ENCODE measurements at places on chromosomes 16 and 17.

DNA sequence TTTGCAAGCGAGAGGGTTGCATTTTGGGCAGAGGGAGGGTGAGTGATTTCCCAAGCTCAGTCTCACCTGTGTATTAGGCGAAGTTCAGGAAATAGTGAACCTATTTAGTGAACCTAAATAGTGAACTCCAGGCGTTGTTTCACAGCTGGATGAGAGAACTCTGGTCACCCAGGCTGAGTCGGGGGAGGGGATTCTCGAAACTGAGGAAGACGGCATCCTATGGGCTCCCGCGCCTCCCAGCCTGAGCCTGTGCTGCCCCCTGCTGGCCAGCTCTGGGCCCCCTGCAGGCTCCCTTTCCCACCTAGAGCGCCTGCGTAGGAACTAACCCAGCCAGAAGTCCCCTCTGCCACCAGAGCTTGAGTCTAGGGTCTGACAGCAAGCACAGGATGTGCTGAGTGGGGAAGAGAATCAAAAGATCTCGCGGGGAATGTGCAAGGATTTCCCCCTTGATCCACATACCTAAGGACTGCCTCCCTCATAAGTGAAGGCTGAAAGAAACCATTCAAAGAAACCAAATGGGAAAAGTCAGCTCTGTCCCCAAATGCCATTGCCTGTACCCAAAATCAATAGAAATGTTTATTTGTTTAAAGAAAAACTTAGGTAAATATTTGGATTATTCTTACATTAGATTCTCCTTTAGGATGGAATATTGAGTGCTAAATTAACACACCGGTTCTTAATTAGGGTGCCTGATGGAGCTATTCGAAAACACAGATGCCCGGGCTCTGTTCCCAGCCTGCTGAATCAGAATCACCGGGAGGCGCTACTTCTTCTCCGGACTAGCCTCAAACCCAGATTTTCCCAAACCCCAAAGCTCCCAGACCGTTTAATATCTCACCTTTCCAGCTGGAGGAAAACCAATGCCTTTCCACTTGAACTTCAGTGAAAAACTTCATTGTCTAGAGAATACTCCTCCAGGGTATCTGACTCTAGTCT, 14.8 kb upstream of the MARVELD3 start:
- peak; percentile 84 for DNase-seq

GRCh38 chr16:85256190-85256739, 144.0 kb upstream of the CIBAR2 start:
- DNase-seq, result no peak

DNA sequence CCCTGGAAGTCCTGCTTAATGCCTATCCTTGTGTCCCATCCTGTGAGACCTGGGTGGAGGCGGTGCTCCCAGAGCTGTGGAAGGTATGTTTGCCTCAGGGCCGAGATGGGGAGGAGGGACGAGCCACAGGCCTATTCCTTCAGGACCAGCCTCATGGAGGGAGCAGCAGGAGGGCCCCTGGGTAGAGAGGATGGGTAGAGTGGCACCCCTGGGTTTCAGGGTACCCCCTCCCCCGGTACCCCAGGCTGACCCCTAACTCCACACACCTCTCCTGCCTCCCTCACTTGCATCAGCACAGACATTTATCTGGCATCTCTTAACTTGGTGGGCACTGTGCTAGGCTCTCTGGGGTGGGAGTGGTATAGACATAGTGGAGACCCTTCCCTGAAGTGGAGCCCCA, 7.1 kb downstream of the ASB16 start:
- no peak for DNase-seq

GRCh38 chr16:2526135-2526534, 5.1 kb downstream of the CEMP1 start:
- DNase-seq, result no peak

DNA sequence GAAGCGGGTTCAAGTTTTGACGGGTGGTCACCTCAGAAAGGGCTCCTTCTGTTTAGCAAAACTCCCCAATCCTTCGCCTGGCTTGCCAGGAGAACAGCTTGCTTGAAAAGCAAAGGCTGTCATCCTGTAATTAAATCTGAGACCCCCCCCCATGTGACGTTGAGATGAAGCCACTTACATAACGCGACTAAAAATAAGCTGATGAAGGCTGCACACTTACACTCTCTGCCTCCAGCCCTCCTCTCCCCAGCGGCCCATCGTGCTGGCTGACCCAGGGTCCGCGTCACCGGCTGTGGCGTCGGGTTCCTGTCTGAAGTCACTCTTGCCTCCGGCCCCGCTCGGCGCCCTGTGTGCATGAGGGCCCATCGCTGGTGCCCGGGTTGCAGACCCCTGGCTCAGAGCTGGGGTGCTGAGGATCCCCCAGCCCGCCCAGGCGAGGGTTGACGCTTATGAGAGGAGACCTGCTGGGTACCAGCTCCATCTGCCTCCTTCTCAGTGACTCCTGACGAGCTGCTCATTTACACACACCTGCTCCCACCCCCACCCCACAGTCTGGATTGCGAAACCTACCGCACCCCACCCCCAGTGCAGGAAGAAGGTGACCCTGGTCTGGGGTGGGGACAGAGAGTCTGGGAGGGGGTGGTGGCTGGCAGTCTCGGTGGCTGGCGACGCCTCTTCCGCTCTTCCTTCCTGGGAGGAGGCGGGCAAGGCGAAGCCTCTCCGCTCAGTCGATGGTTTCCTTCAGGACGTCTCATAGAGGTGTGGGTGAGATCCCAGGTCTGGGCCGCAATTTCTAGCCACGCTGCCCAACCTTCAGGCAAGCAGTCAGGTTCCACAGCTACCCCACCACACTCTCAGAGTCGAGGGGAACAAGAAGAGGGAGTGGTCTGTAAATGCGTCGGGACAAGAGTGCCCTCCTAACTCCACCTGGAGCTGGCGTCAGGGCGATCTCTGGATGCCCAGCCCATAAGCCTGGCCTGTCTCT, 3.1 kb upstream of the BAIAP2 start:
- DNase-seq, result no peak

GRCh38 chr16:14043278-14043677, 27.8 kb upstream of the MRTFB start:
- DNase-seq, result peak; percentile 19

DNA sequence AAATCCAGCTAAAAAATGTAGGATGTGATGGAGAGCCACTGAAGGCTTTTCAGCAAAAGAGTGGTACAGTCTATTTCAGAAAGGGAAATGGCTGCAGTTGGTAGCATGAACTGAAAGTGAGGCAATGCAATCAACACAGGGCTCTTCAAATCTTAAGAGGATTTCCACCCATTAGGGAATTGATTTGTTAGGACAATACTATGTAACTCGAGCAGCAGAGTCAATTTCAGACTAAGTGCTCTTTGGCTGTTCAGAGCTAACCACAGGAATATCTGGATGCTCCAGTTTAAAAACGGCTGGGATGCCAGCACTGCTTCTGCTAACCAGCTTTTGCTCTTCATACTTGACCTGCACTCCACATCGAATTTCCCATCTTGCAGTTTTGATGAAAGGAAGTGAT, 24.6 kb downstream of the CACNG1 start:
- DNase-seq, result no peak

- peak; percentile 71 for DNase-seq
Measured at GRCh38 chr17:6479622-6480302, 35.5 kb downstream of the PIMREG start.

GRCh38 chr16:55330781-55331647, 7.0 kb downstream of the IRX6 start:
- DNase-seq, result peak; percentile 64

- no peak for DNase-seq
Measured at GRCh38 chr17:13920413-13920812, 148.9 kb upstream of the COX10 start.

GRCh38 chr16:2712546-2712945, 7.5 kb downstream of the PRSS27 start:
- DNase-seq, result no peak

DNA sequence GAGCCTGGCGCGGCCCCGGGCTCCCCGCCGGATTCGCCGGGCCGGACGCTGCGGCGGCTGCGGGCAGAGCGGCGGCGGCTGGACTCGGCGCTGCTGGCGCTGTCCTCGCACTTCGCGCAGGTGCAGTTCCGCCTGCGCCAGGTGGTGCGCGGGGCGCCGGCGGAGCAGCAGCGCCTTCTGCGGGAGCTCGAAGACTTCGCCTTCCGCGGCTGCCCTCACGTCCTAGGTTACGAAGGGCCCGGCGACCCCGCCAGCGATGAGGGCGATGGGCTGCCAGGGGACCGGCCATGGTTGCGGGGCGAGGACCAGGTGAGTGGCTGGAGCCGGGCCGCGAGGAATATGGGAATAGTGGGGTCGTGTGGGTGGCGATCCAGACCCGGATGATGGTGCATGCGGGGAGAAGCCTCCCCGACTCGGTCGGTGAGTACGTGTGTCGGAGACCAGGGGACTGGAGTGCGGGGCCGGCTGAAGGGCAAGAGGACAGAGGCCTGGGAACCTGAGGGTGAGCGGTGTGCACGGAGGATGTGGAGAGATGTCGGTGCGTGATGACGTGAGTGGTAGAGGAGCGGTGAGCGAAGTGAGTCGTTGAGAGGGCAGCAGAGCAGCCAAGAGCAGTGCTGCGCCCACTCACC, 517 bp downstream of the RUNDC1 start:
- peak; percentile 51 for DNase-seq

DNA sequence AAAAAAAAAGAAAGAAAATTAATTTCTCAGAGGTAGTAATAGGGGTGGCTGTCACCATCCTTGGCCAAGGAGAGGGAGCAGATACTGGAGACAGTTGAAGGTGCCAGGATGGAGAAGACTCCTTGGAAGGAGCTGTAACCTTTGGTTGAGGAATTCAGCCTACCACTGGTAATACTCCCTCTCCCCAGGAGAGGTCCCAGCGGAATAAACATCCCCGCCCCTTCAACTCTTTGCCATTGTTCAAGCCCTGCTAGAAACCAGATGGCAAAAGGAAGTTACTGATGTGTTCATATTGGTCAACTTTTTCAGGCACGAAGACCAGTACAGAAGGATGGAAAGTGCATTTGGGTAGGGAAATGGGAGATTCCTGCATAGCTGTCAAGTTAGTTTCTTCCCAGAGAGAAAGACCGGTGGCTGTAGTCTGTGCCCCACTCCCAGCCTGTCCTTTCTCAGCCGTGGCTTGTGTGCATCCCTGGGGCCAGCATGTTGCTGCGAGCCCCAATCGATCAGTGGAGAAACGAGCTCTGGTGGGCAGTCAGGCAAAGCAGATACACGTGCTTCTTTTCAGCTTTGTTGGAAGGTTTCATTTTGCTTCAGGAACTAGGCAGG, 612.1 kb downstream of the MAF start:
- peak; percentile 65 for DNase-seq

DNA sequence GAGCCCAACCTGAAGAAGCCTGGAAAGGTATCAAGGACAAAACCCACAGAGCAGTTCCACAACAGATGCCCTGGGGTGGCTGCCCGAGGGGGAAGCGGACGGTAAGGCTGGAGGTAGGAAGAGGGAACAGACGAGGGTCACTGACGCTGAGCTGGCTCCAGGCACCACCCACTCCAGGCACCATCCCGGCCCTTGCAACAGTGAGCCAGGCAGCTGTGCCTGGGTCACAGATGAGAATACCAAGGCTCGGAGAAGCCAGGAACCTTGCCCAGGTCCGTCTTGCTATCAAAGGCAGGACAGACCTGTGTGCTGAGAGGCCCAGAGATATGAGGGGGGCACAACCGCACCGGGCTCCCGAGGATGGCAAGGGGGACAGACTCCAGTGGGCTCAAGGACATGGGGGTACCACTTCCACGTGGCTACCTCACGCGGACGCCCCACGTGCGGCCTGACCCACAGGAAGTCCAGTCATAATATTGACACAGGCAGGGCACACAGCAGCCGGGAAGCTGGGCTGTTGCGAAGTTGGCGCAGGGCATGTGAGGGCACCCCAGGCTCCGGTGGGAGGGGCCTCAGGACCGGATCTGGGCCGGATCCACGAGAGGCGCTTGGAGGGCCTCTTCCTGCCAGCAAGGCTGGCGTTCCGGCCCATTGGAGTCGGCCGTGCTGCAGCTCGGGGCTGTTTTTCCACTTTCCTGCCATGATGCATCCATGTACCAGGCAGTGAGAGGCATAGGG, 29.9 kb downstream of the PEMT start:
- no peak for DNase-seq

DNA sequence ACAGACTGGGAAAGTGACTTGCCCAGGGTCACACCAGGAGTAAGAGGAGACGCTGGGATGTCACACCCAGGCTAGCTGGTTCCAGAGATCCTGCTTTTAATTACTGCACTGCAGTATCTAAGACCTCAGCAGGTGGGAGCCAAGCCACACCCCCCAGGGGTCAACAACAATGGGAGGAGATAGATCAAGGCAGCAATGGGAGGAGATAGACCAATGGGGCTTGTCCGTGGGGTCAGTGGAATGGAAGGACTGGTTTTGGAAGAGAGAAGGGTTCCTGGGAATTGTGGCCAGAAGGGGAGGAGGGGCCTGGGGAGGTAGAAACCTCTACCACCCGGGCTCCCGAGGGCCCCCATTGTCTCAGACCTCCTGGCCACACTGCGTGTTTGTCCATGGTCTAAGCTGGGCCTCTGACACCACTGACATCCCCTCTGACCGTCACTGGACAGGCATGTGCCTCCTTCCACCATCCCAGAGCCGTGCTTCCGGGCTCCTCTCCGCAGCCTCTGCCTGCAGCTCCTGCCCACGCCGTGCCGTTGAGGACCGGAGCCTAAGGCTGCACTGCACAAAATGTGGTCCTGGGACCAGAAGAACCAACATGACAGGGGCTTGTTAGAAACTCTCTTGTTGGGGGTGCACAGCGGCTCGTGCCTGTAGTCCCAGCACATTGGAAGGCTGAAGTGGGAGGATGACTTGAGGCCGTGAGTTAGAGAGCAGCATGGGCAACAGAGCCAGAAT, 69.8 kb upstream of the RPH3AL start:
- no peak for DNase-seq

DNA sequence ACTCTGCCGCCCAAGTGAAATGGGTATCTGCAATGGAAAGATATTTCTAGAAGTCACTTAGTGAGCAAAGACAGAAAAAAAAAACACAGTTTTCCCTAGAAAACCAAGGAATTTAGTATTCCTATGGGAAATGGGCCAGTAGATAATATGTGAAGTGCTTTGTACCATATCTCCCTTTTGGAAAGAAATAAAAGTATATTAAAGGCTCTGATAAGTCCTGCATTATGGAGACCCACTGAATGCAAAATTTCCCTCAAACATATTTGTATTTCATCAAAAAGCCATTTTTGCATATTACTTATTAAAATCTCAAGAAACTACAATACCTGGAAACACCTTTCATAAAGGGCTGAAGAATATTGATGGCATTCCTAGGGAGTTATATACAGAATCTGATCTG, 51.6 kb upstream of the DYNLRB2 start:
- no peak for DNase-seq

- DNase-seq, result no peak
Measured at GRCh38 chr17:9032583-9032982, 11.3 kb downstream of the NTN1 start.

- no peak for DNase-seq
Measured at GRCh38 chr17:62870552-62870971, 62.4 kb upstream of the MARCHF10 start.

DNA sequence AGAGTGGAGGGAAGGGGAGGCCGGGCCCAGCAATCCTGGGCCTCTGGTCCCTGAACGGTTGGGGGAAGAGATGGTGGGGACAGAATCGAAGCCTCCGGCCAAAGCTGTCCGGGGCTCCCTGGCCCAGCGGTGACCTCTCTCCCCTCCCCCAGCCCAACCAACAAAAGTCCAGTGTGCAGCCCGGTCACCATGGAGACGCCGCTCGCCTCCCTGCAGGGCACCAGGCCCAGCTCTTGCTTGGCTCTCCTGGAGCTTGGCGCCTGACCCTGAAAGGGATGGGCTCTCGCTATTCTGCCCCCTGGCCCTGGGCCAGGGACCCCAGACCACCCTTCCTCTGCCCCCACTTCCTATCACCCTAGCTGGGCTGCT, 1.3 kb downstream of the METRN start:
- DNase-seq, result peak; percentile 92

- DNase-seq, result no peak
Measured at GRCh38 chr16:75193265-75193650, 13.7 kb downstream of the CTRB2 start.

GRCh38 chr17:3015890-3016289, 47.5 kb downstream of the OR1D5 start:
- DNase-seq, result no peak

Data from eye (tissue), 1 donor.